ENCODE measurements at places on chromosomes 6 and 20.

GRCh38 chr20:32031007-32031958, 20.8 kb upstream of the HCK start:
- DNase-seq: peak; percentile 91

- no peak for DNase-seq
Observed at GRCh38 chr20:48313324-48313723, 514.5 kb downstream of the PREX1 start.

DNA sequence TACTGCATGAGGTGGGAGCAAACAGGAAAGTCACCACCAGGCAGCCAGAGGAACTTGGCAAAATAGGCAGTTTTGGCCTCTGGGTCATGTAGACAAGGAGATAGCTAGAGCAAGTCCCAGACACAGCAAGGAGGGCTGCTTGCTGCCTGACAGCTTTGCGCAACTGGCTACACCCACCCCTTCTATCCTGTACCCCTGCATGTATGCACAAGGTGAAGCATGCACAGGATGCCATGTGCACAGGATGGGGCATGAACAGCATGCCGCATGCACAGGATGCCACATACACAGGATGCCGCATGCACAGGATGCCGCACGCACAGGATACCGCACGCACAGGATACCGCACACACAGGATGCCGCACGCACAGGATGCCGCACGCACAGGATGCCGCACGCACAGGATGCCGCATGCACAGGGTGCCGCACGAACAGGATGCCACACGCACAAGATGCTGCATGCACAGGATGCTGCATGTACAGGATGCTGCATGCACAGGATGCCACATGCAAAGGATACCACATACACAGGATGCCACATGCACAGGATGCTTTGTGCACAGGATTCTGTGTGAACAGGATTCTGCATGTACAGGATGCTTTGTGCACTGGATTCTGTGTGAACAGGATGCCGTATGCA, 104.9 kb upstream of the IYD start:
- no peak for DNase-seq

DNA sequence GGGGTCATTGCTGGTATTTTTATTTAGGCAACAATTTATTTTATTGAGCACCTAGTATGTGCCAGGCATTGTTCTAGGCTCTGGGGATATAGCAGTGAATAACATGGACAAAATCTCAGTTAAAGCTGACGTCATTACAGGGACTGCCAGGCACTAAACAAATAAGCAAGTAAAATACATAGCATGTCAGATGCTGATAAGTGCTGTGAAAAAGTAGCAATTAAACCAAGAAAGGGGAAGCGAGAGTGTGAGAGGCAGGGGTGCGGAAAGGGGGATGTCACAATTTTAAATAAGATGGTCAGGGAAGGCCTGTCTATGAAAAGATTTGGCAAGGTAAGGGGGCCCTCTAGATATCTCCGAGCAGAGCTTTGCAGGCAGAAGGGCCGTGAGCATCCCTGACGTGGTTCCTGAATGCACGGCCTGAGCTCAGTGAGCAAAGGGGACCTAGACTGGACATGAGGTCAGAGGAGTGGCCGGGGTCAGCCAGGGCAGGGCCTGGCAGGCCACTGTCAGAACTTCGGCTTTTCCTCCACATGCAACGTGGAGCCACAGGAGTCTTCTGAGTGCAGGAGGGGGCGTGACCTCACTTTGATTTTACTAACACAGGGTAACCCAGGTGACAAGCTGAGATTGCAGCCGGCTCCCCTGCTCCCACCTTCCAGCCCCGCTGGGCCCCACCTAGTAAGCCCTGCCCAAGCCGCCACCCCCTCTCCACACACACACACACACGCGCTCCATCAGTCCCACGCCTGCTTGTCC, 24.2 kb upstream of the SIRPA start:
- DNase-seq: no peak

DNA sequence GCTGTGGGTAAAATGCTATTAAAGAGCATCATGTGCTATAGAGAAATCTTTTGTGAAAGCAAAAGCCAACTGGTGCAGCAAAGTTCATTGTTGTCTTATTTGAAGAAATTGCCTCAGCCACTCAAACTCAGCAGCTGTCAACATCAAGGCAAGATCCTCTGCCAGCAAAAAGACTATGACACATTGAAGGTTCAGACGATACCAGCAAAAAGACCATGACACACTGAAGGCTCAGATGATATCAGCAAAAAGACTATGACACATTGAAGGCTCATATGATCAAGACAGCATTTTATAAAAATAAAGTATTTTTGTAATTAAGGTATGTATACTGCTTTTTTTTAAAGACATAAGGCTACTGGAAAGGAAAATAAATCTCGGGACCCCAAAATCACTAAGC, 118.4 kb upstream of the RUNX2 start:
- DNase-seq: no peak

GRCh38 chr6:147972448-147972847, 370.2 kb upstream of the SASH1 start:
- no peak for DNase-seq

GRCh38 chr6:25175196-25175595, 104.0 kb upstream of the CARMIL1 start:
- DNase-seq: no peak

GRCh38 chr20:48215536-48215935, 430.3 kb upstream of the SULF2 start:
- DNase-seq: no peak

- no peak for DNase-seq
Observed at GRCh38 chr20:35742741-35743523, 872 bp upstream of the RBM39 start.

GRCh38 chr6:149271348-149272340, 45.9 kb upstream of the TAB2 start:
- DNase-seq: no peak

GRCh38 chr6:116557893-116558292, 4.3 kb downstream of the CALHM4 start:
- no peak for DNase-seq

GRCh38 chr20:38880952-38881735, 45.1 kb upstream of the FAM83D start:
- no peak for DNase-seq

GRCh38 chr6:63571361-63572043, 778 bp upstream of the LOC128125822 start:
- DNase-seq: no peak

DNA sequence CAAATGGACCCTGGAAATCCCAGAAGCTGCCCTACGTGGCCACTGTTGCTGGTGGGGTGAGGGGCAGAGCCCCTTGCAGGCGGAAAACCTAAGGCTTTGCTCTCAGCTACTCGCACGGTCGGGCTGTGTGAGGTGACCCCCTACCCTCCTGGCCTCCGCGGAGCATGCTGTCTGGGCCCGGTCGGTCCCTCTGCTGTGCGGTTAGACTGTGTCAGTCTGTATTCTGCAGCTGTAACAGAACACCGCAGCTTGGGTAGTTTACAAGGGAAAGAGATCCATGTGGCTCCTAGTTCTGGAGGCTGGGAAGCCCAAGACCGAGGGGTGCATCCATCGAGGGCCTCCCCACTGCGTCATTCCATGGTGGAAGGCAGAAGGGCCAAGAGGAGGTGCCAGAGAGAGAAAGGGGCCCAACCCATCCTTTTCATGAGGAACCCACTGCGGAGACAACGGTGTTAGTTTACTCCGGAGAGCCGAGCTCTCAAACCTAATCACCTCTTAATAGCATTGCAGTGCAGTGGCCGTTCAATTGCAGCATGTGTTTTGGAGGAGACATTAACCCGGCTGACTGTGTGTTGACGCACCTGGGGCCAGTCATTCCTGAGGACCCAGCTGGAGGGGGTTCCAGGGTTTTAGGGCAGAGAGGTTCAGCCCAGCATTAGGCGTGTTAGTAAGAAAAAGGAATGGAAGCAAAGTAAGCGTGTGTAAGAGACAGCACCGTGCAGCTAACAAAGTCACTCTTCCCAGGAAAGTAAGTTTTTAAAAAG, 18.3 kb downstream of the COL9A3 start:
- no peak for DNase-seq

GRCh38 chr6:42313941-42314570, 96.4 kb upstream of the MRPS10 start:
- DNase-seq: no peak

DNA sequence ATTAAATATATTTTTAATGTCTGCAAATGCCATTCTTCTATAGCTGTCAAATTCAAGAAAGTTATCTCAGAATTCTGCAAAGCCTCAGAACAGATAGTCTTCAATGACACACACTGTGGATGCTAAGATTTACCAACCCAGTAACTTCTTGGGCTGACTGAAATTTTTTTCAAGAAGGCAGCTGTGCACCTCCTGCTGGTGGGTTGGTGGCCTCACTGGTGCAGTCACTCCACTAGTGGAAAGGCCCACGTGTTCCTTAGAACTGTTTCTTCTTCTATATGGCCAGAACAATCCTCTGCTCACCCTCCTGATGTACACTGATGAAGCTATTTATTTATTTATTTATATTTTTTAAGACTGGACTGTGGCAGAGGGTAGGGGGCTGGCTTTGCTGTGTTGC, 28.1 kb upstream of the MTCL3 start:
- no peak for DNase-seq

- no peak for DNase-seq
Observed at GRCh38 chr20:38034108-38034649, 633 bp downstream of the RPRD1B start.

GRCh38 chr20:38402816-38403215, 32.3 kb downstream of the SNHG17 start:
- DNase-seq: no peak

GRCh38 chr6:79776076-79776475, 144.9 kb downstream of the SH3BGRL2 start:
- no peak for DNase-seq

- no peak for DNase-seq
Observed at GRCh38 chr6:157194110-157194509, 129.2 kb downstream of the TMEM242 start.

DNA sequence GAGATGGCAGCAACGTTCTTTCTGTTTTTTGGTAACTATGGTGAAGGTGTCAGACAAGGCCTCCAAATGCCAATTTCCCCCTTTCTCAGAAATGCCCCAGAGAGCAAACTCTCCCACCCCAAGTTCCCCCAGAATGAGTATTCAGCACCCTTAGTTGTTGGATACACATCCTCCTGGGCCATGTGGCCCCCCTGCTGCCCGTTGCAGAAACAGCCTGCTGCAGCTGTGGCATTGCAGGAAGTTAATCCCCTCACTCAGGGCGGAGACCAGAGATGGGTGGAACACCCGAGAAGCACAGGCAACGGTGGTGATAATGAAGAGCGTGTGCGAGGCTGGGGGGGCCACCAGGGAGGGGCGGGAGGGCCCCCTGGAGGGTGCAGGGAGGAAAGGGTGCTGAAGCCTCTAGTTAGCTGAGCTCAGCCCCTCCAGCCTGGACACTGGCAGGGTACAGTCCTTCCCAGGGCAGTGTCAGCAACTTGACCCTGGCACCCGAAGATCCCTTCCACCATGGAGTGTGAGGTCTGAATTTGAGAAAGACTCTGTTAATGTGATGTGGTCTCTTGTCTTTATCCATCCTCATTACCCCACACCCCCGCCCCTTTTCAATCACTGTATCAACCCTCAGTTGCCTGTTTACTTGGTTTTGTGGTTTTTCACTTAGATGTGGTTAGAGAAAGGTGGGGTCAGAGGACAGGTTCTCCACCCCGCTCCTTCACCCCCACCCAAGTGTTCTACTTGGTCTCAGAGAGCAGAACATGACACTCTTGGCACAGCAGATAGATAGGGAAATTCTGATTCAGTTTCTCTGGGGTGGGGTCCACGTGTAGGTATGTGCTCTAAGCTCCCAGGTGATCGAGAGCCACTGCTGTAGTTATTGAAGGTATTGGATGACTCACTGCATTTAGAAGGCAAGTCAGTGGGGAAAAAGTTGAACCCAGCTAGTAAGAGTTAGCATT, 208.8 kb upstream of the SUPT3H start:
- DNase-seq: no peak

- no peak for DNase-seq
Observed at GRCh38 chr20:22757424-22758183, 173.2 kb upstream of the FOXA2 start.
